AG08396 (cell line): ENCODE measurements at places on chromosomes 13 and 19.

- DNase-seq: no peak
These were observed 48.4 kb downstream of the DNAJC15 start for GRCh38 chr13:43071824-43072223.

DNA sequence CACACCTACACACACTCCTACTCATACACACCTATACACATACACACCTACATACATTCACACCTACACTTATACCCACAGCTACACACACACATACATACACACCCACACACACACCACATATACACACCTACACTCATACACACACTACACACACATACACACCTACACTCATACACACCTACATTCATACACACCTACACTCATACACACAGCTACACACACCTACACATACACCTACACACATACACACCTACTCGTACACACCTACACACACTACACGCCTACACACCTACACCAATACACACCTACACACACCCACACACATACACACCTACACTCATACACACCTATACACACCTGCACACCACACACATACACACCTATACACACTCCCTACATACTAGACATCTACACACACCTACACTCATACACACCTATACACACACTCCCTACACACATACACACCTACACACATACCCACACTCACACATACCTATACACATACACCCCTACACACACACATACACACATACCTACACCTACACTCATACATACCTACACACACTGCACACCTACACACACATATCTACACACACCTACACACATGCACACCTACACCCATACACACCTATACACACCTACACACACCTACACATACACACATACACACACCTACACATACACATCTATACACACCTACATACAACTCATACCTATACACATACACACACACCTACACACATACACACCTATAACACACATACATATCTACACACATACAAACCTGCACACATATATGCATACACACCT lies 285.2 kb upstream of the MAB21L1 start:
- DNase-seq: no peak

DNA sequence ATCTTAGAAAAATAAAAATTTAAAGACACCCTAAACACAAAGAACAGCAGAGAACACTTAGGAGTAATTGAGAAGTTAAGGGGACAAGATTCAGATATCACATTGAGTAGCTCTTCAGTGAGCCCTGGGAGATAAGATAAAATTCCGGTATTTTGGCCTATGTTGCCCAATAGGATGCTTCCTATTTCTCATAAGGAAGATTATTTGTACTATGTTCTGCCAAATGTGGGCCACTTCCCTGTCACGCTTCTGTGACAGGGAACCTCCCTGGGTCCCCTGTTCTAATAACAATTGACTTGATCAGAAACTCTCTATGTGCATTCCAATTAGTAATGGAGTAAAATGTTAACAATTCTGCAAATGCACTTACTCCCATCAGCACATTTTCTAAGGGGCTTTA lies 310.7 kb downstream of the MYO16 start:
- DNase-seq: no peak

DNA sequence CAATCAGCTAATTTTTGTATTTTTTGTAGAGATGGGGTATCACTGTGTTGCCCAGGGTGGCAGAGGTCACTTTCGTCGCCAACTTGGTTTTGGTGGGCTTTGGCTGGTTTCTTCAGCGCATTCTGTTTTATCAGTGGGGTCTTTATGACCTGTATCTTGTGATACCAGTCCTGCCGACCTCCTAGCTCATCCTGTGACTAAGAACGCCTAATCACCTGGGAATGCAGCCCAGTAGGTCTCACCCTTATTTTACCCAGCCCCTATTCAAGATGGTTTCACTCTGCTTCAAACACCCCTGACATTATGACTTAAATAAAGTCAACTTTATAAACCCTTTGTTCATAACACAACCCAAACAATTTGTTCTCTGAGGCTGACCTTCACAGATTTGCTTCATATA lies 3.0 kb upstream of the ZNF878 start:
- DNase-seq: no peak

GRCh38 chr13:75628801-75629200 lies 7.3 kb upstream of the LMO7 start:
- no peak for DNase-seq

DNA sequence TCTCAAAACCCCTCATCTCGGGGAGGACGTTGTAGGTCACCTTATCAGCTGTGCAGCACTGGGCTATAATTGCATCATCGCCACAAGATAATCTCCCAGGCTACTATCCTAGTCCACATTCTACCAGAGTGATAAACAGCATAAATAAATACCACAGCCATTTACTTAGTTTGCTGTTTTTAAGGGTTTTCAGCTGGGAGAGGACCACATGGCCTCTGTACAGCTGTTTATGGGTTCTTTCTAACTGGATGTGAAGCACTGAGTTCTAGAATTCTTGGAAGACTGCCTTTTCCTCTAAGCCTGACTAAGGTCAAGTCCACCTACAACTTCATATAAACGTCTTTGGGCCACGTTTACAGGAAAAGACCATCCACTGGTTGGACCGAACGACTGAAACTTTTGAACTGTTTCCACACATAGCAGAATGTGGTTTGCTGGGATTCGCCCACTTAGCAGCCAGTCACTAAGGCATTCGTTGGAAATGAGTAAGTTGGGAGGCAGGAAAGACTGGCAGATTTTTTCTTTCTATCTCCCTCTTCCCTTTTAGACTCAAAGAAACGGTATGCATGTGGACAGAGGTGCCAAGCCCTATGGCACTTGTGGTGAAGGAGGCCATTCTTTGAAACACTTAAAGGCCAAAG lies 752.5 kb upstream of the SGCG start:
- no peak for DNase-seq

DNA sequence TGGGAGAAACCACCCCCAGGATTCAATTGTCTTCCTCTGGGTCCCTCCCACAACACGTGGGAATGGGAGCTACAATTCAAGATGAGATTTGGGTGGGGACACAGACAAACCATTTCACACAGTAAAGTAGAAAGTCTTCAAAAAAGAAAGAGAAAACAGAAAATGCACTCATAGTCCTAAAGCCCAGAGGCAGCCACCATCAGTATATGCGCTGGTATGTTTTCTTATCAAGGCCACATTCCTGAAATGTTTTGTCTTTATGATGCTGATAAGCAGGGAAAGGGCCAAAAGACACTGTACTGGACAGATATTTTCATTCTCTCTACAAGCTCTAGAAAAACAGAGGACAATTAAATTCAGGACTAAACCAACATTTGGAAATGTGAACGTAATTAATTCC lies 375.8 kb upstream of the TSHZ3 start:
- no peak for DNase-seq

- DNase-seq: no peak
These were observed 124.4 kb downstream of the NALCN start for GRCh38 chr13:101291646-101292515.

DNA sequence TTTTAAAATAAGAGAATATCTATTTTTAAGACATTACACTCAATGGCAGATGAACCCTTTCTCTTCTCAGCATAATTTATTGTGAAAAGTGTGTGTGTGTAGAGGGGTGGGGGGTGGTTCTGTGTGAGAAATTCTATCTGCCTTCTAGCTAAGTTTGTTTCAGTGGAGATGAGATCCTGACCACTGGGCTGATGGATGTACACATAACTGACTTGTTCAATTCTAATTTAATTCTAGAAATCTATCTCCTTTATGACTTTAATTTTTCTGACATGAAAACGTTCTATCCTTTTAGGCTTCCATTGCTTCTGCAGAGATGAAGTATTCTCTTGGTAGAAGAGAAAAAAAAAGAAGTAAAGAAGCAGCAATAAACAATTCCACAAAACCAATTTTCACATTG lies 891.6 kb downstream of the PCDH9 start:
- DNase-seq: no peak

DNA sequence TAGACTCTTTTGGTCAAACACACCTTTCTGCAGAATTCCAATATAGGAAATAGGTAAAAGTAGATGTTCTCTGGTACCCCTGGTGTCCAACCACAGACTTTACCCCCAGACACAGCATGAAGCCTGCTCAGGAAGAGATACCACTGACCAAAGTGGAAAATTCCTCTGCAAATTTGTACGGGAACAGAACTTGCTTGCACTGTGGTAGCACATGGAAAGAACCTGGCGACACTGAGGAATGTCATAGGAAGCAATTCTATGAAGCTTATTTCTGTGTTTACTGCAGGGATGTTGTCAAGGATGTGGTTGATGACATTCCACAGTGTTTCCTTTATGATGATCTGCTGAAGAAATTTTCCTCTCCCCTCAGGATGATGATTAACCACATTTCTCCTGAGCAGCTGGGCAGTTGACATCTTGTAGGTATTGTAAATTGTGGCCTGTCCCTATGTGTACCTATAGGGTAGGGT lies 48.9 kb upstream of the TNFSF11 start:
- no peak for DNase-seq

DNA sequence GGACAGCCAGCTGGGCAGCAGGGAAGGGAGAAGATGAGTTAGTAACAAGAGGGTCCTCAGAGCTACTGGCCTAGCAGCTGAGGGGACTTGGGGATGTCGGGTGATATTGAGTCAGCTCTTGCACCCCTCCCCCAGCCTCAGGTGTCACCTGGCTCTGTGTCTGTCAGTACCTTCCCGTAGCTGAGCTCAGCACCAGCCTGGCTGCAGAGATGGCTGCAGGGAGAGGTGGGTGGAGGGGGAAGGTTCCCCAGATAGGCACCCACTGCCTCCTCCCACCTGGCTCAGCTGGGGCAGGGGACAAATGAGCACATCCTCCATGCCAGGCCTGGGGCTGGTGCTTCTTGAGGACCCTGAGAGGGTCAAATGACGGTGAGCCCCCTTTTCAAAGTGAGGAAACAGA lies 6.8 kb upstream of the KPTN start:
- no peak for DNase-seq

- no peak for DNase-seq
These were observed 1647.4 kb upstream of the PRR20A start for GRCh38 chr13:55493297-55493696.

DNA sequence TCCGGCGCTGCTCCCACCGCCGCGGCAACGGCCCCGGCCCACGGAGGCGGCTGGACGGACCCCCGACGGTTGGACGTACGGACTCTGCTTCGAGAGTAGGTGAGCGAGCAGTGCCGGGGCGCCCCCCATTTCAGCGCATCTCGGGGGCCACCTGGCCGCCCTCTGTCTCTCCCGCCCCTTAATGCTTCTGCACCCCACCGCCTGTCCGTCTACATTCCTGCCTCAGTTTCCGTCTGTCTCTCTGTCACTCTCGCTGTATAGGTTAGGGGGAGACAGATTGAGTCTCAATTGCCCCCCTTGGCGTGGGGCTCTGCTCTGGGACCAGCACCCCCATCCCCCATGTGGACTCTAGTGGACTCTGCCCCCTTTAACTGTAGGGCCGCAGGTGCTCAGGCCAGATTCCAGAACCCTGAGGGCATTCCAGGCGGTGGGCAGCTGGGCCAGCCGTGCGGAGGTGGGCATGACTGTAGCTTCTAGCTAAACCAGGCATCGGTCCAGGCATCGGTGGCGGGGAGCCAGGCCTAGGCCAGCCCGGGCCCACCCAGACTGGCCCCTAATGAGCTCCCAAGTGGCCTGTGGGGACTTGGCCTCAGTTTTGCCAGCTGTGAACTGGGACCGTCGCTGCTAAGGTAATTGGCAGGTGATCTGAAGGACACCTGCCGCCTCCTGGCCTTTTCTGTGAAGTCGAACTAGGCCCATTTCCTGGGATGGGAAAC lies 373 bp downstream of the TNFAIP8L1 start:
- DNase-seq: no peak
